ENCODE measurements at places on chromosomes 4 and X.
A peak's percentile ranks its signal among the peaks of the same experiment; 100 is the strongest.

- DNase-seq: no peak
- H3K4me1 ChIP-seq: peaks cover 31% of the 10 kb centered on the region
- H3K36me3 ChIP-seq: peaks cover 13% of the 10 kb centered on the region
- H3K4me3 ChIP-seq: peak overlapping the region; percentile 96
- H3K27me3 ChIP-seq: no peaks in the 10 kb centered on the region
- H3K27ac ChIP-seq: peak overlapping the region; percentile 99
Measured at GRCh38 chr4:113759696-113760093, 1.8 kb downstream of the CAMK2D start.

- no peak overlapping the region for H3K4me3 ChIP-seq
- peaks cover 35% of the 10 kb centered on the region for H3K27me3 ChIP-seq
- no peaks in the 10 kb centered on the region for H3K4me1 ChIP-seq
- H3K27ac ChIP-seq: no peak overlapping the region
- no peak for DNase-seq
- peaks cover 7% of the 10 kb centered on the region for H3K36me3 ChIP-seq
Measured at GRCh38 chr4:2091990-2092668, 33.0 kb downstream of the NAT8L start.

DNA sequence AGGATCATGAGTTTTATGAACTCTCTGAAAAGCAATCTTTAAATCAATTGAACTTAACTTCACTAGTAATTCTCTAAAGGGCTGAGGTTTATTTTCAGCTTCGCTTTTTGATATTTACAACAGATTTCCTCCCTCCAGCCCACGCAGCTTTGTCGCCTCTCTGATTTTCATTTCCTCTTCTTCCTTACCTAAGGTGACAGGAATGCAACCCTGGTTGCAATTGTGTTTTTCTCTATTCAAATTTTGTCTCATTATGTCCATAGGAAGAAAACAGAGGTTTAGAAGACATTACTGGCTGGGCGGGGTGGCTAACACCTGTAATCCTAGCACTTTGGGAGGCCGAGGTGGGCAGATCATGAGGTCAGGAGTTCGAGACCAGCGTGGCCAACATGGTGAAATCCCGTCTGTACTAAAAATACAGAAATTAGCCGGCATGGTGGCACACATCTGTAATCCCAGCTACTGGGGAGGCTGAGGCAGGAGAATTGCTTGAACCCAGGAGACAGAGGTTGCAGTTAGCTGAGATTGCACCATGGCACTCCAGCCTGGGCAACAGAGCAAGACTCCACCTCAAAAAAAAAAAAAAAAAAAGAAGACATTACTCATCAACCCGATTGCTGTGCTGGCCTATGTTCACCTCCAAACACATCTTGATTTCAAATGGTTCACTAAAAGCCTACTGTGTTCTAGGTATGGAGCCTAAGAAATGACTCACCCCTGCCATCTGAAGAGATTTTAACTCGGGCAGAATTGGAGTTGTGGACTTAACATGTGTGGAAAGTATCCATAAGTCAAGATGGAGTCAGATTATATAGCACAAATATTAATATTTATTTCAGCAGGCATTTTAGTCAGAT lies 36.8 kb downstream of the VSIG4 start:
- DNase-seq: no peak
- H3K4me1 ChIP-seq: peaks cover 83% of the 10 kb centered on the region

- no peaks in the 10 kb centered on the region for H3K4me1 ChIP-seq
- no peak overlapping the region for H3K4me3 ChIP-seq
- no peak for DNase-seq
- H3K27me3 ChIP-seq: no peaks in the 10 kb centered on the region
Measured at GRCh38 chr4:13182133-13182532, 302.0 kb downstream of the RAB28 start.

GRCh38 chr4:141570290-141570689 lies 66.1 kb upstream of the IL15 start:
- no peak overlapping the region for H3K4me3 ChIP-seq
- H3K4me1 ChIP-seq: peaks cover 3% of the 10 kb centered on the region
- no peaks in the 10 kb centered on the region for H3K27me3 ChIP-seq
- H3K27ac ChIP-seq: no peak overlapping the region

DNA sequence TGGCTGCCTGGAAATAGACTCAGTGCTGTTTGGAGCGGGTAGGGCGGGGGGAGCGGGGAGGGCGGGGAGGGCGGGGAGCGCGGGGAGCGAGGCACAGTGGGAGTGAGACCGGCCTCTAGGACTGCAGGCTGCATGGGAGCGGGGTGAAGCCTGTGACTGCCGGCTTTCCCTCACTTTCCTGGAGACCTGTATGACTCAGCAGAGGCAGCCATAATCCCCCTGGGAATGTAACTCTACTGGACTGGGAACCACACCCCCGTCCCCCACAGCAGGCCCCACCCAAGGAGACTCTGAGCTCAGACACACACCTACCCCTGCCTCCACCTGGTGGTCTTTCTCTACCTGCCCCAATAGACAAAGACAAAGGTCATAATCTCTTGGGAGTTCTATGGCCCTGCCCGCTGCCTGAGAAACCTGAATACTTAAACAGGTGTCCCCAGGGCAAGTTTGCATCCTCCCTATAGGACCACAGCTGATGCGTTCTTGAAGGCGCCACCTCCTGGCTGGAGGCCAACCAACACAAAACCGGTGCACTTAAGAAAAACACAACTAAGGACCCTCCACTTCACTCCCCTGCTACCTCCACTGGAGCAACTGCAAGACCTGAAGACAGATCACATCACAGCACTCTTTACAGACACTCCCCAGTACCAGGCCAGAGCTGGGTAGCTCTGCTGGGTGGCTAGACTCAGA lies 18.0 kb downstream of the HDAC8 start:
- peaks cover 7% of the 10 kb centered on the region for H3K4me1 ChIP-seq
- H3K27ac ChIP-seq: no peak overlapping the region
- peaks cover 15% of the 10 kb centered on the region for H3K36me3 ChIP-seq

DNA sequence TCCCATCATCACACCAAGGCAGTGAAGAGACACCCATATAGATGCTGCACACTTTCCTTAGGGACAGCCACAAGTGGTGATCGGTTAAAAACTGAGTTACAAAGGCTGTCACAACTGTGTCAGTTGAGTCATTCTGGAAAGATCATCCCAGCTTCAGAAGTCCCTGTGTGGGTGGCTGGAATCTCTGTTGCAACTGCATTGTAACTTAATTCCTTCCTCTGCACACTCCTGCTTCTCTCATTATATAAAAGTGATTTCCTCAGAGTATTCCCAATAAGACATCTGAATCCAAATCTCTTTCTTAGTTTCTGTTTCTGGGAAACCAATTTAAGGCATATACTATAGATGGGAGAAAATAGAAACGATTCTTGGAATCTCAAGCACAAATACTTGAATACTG lies 88.1 kb downstream of the FSTL5 start:
- H3K4me3 ChIP-seq: no peak overlapping the region
- no peaks in the 10 kb centered on the region for H3K36me3 ChIP-seq
- no peaks in the 10 kb centered on the region for H3K27me3 ChIP-seq
- no peaks in the 10 kb centered on the region for H3K4me1 ChIP-seq
- H3K27ac ChIP-seq: no peak overlapping the region

DNA sequence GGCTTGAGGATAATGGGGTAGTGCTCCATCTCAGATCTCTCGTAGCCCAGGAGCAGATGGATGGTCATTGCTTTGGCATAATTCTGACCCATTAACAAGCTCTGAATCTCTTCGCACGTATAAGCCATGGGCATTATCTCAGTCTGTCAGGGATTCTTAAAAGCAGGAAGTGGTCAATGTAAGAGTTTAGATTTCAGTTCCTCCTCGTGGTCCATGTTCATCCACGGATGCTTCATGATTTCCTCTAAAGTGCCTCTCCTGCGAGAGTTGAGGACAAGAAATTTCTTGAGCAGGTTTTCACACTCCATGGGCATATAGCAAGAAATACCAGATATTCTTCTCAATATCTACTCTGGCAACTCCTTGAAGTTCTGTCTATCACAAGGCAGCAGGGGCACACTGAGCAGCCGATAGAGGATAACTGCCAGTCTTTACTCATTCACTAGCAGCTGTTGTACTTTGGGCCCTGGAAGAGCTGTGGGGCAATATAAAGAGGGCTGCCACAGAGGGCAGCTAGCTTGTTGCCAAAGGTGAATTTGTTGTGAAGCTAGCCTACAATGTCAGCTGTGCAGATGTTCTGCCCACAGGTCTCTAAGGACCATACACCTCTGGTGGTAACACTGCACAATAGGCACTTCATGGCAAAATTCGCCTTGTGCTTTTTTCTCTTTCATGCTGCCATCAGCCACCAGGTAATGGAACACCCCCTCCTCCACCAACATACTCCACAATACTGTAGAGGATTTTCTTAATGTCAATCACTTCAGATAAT lies 52.0 kb upstream of the WDR17 start:
- H3K4me1 ChIP-seq: peaks cover 23% of the 10 kb centered on the region
- H3K27me3 ChIP-seq: no peaks in the 10 kb centered on the region
- peak; percentile 27 for DNase-seq
- no peak overlapping the region for H3K27ac ChIP-seq
